ENCODE measurements at places on chromosomes 1 and 21. TPM values are rescaled to one million over a fixed set of nuclear protein-coding genes. Genes with fewer than 3 reads are reported as not detected.

Gene ANGPTL1
- not detected for total RNA-seq

Gene FNDC10
- total RNA-seq: 16.2 TPM

Gene SLAMF6
- total RNA-seq: not detected

Gene ZNF436
- total RNA-seq: 16.0 TPM

Gene KANK4
- total RNA-seq: 0.18 TPM

Gene SLFNL1
- total RNA-seq: 0.10 TPM

Gene MTARC2
- total RNA-seq: 10.1 TPM

Gene FMO5
- total RNA-seq: 0.57 TPM

Gene AGBL4
- total RNA-seq: not detected

Gene NUDT17
- 3.7 TPM for total RNA-seq

Gene GBP1
- total RNA-seq: 0.80 TPM

Gene TARBP1
- total RNA-seq: 45.0 TPM

Gene RAB3B
- 1.2 TPM for total RNA-seq

Gene HES5
- total RNA-seq: not detected

Gene ELF3
- 126 TPM for total RNA-seq

Gene EXTL1
- 0.10 TPM for total RNA-seq

Gene PLA2G2C
- total RNA-seq: not detected

Gene BTBD19
- total RNA-seq: 2.6 TPM

Gene ATF3
- total RNA-seq: 13.3 TPM

Data from Panc1 (cell line).